ENCODE measurements at places on chromosomes 4 and X.

DNA sequence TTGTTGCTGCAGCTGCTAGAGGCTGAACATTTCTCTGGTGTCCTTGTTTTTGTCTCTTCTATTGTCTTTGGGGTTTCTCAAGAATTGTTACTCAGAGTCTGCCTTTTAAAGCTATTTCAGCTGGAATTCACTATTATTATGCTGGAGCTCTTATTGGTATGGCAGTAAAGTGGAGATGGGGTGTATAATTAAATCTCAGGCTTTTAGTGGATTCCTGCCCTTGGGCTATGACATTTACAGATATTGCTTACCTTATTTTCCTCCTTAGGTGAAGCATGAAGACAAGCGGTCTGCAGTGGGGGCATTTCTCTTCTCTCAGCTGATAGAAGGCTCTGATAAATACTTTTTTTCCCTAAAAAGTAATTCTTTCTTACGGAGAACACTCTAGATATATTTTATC is 1656.6 kb upstream of the IGFBP7 start:
- DNase-seq, result no peak

DNA sequence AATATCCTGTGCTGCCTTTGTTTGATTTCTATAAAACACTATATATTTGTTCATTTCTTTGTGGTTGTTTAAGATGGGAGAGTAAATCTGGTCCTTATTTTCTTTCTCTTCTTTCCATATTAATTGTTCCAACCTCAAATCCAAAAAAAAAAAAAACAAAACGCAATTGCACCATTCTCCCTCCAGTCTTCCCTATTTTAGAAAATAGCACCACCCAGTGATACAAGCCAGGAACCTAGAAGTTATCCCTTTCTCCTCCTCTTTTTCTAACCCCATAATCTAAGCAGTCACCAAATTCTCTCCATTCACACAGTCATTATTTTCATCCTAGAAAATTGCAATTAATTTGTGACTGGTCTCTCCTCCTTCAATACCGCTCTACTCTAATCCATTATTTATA is 107.8 kb downstream of the GABRA3 start:
- peak; percentile 3 for DNase-seq

- no peak for DNase-seq
Measured at GRCh38 chrX:73400136-73400748, 46.6 kb upstream of the CDX4 start.

GRCh38 chr4:139950568-139950967 is 203.4 kb downstream of the MAML3 start:
- DNase-seq, result no peak

DNA sequence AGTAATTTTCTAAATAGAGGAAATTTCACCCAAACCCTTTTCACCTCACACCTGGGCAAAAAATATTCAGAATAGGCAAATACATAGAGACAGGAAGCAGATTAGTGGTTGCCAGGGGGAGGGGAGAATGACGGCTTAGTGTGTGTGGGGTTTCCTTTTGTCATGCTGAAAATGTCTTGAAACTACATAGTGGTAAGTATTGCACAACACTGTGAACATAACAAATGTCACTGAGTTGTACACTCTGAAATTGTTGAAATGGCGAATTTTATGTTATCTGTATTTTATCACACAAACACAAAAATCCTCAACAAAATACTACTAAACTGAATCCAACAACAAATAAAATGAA is 60.7 kb upstream of the PLAC1 start:
- DNase-seq, result no peak

DNA sequence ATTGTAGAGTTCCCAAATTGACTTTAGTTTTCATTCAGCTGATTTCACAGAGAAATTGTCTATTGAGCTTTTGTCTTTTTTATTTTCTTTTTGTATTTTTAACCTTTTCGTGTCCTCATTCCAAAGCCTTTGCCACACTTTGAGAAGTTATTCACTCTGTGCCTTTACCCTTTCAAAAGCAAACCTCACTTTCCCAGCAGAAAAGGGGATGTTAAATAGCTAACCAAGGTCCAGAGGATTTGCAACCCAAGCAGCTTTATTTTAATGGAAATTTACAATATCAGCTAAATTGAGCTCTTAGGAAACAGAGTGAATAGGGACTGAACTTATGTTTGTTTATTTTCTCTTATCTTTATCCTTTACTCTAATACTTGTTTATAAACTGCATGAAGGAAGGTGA is 428.8 kb downstream of the PCDH7 start:
- DNase-seq, result no peak

GRCh38 chr4:169185133-169185956 is 85.4 kb downstream of the SH3RF1 start:
- DNase-seq, result no peak

- DNase-seq, result no peak
Measured at GRCh38 chr4:96775501-96775900, 935.6 kb downstream of the PDHA2 start.

DNA sequence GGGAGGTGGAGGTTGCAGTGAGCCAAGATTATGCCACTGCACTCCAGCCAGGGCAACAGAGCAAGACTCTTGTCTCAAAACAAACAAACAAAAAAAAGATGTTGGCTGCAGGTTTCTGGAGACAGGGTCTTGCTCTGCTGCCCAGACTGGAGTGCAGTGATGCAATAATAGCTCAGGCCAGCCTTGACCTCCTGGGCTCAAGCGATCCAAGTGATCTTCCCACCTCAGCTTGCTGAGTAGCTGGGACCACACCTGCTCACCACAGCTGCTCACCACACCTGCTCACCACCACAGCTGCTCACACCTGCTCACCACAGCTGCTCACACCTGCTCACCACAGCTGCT is 29.9 kb upstream of the CPLX1 start:
- DNase-seq, result no peak

GRCh38 chr4:5957076-5957475 is 61.2 kb downstream of the C4orf50 start:
- DNase-seq, result no peak

DNA sequence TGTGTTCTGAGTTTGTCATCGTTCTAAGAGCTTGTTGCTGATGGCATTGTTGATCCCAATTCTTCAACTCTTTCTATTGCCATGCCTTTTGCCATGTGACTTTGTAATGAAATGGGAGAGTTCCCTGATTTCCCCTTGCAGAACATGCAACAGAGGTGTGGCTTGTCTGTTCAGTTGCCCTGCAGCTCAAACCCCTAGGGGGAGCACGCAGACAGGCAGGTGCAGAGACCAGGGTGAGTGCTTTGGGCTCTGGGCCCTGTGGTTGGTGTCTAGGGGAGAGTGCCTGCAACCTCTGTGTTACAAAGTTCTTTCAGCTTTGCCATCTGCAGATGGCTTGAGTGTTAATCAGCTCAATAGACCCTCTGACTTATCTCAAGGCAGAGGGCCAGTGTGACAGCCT is 332.7 kb downstream of the MID1IP1 start:
- no peak for DNase-seq

DNA sequence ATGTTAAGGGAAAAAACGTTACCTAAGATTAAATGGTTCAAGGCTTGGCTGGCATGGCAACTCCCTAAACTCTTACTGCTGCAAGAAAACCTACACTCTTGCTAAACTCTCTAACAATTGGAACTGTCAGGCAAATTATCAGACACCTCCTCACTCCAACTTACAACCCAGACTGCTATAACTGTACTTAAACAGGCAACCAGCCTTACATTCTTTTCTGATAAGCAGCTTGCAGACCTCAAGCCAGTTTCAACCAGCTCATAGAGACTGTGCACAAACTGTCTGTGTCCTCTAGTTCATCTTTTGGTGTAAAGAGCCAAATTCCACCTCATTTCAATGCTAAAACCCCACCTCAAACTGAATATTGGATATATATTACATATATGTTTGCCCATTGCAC is 504.9 kb downstream of the UBE2NL start:
- DNase-seq, result no peak

DNA sequence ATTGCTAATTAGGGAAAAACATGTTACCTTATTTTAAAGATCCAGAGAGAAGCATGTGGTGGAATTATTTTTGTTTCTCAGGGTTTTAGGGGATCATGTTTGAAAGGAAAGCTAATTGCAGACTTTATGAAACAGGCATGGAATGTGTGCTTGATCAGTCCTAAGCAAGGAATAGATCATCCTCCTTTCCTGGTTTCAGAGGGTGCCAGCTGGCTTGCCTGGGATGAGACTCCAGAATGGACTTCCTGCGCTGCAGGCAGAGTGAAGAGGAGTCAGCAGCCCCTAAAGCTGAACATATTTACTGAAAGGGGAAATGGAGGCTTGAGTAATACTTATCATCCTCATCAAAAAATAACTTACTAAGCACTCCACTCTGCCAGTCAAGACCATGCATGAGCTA is 13.3 kb downstream of the FGF5 start:
- DNase-seq, result no peak

GRCh38 chr4:152666946-152667345 is 12.9 kb downstream of the TMEM154 start:
- no peak for DNase-seq

DNA sequence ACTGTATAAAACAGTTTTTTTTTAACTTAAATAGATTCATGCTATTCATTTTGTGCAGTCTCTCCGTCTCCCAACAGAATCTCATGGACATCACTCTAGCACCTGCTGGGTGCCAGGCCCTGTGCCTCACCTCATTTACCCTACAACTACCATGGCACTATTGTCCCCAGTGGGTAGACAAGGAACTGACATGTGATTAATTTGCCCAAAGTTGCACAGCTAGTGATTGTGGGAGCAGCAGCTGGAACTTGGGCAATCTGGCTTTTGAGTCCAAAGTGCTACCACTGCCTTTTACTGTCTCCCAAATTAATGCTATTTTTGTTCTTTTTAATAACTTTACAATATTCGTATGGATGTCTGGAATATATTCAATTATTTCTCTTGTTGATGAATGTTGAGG is 11.2 kb upstream of the PGRMC2 start:
- no peak for DNase-seq

DNA sequence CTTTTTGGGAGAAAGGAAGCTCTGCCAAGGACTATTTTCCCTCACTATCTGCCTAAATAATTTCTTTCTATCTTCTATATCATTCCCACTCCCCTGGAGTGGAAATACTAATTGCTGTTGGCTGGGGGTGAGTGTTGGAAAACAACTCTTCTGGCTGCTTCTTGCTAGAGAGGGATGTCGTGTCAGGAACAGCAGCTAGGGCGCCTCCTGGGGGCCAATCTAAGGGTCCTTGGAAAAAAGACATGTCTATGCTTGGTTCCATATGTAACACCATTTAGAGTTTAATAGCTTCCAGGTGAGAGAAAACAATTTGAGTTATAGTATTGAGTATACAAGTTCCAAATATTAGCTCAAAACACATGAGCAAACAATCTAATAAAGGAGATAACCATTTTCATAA is 111.3 kb downstream of the MAGEE1 start:
- DNase-seq, result no peak

DNA sequence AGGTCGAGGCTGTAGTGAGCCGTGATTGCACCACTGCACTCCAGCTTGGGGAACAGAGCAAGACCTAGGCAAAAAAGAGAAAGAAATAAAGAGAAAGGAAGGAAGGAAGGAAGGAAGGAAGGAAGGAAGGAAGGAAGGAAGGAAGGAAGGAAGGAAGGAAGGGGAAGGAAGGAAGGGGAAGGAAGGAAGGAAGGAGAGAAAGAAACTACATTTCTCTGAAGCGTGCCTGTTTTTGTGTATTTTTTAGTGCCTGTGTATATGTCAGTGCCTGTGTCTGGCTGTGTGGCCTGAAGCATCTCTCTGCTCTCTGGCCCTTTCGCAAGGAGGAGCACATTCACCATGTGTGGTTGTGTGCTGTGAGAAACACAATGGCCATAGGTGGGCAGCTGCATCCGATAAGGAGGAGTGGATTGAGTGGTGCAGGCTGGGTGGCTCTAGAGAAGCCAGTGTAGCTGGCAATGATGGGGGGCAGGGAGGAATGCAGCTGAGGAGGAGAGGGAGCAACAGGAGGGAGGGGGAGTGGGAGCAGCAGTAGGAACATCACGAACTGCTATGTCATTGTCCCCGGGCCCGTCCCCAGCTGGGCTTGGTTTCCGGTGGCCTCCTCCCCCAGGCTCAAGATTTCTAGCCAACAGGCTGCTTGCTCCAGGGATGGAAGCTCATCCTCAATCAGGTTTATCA is 11.4 kb downstream of the SYN1 start:
- DNase-seq, result no peak

DNA sequence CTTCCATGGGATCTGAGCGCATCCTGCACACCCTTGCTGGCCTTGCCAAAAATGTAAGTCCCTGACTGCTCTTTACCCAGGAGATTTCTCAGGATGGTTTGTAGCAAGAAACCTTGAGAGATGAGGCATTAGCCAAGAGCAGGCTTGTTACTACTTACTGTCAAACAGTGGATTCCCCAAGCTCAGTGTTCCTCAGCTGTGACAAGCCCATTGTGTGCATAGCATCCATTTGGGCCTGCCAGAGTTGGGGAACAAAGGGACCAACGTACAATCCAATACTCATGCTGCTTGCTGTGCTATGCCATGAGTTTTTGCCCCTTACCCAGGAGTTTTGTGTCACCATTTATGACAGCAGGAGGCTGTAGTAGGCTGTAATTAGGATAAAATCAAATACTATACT is 267.6 kb downstream of the TENM3 start:
- no peak for DNase-seq

GRCh38 chr4:143241892-143242291 is 57.2 kb downstream of the USP38 start:
- no peak for DNase-seq

DNA sequence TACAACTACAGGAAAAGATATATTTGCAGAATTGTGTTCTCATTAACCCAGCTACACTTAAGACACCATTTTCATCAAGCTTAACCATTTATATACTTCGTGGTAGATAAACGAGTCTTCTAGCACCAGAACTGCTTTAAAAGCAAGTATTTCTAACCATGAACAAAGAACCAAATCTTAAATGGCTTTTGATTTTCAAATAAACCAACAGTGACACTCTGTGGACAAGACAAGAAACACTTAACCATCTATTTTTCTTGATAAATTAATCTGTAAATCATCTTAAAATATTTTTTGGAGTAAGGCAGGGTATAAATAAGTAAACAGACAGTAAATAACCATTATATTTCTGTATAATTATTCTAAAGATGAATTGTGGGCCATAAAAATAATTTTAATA is 10.2 kb downstream of the BEND2 start:
- no peak for DNase-seq

DNA sequence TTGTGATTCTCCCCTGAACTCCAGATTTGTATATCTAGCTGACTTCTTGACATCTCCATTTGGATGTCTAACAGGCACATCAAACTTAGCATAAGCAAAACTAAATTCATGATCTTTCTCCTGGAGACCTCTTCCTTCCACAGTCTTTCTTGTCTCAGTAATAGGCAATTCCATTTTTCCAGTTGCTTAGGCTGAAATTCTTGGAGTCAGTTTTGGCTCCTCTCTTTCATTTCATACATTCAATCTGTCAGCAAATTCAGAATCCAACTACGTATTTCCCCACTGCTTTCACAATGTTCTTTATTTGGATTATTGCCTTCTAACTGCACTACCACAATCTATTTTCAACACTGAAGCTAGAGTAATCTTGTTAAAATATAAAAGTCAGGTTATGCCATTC is 219.9 kb upstream of the GLRA2 start:
- DNase-seq, result no peak

GRCh38 chrX:154595559-154596249 is 10.8 kb downstream of the CTAG1A start:
- DNase-seq, result no peak

GRCh38 chr4:38290366-38290765 is 330.2 kb downstream of the PTTG2 start:
- peak; percentile 24 for DNase-seq

All from RWPE1 (cell line).